ENCODE measurements at places on chromosomes 6 and 20.

- no peak for DNase-seq
Measured at GRCh38 chr20:35657271-35657670, 7.4 kb downstream of the CPNE1 start.

DNA sequence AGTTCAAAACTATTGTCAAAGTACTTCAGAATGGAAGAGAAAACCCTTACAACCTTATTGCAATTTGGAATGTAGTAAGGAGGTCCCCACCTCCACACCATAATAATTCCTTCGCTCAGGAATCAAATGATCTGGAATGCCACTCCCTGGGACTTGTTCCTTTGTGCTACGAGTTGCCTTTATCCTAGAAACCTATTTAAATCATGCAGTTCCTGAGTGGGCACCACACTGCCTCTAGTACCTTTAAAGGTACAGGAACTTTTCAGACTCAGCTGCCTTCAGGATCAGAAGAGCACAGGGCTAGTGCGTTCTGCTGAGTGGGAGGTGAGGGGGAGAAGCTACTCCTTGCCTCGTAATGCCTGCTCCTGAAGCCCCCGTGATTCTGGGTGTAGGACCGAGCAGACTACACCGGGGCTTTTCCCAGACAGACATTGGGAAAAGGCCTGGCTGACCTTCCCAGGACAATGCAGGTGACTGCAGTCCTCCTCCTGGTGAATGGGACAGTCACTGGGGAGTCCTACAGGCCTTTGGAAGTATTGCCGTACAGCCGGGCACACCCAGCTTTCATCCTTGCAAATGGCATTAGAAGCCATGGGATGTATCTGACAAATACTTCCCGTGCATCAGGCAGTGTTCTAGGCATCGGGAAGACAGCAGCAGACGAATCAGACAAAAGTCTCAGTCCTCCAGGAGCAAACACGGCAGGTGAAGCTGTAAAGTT, 11.8 kb upstream of the TUBB2B start:
- DNase-seq: no peak

- DNase-seq: no peak
Measured at GRCh38 chr20:44835661-44836221, 25.4 kb upstream of the RIMS4 start.

- DNase-seq: no peak
Measured at GRCh38 chr6:91213229-91213901, 626.5 kb upstream of the MAP3K7 start.

DNA sequence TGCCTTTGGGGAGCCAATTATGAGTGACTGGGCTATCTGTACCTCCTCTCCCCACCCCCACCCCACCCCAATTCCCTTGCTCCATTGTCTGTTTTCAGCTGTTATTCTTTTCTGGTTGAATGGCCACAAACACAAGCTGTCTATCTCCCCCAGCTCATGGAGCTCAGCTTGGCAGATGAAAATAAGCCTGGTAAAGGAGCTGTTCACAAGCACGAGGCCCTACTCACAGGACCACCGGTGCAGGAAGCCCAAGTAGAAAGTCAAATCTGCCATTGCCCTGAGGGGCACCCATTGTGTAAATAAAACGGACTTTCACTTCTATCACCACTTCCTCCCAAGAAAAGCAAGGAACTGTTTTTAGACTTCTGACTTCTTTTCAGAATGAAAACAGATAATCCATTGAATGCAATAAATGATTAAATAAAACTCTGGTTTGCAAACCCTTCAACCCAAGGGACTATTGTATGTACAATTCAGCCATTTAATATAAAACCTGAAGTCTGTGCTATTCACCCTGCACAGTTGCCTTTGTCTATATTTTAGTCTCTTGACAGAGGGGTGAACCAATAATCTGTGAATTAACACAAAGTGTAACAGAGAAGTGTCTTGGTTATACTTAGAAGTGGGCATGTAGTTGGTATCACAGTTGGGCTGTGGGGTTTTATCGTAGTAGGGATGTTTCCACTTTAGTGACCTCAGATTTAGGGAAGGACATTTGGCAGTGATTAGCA, 27.7 kb downstream of the RIPOR2 start:
- no peak for DNase-seq

DNA sequence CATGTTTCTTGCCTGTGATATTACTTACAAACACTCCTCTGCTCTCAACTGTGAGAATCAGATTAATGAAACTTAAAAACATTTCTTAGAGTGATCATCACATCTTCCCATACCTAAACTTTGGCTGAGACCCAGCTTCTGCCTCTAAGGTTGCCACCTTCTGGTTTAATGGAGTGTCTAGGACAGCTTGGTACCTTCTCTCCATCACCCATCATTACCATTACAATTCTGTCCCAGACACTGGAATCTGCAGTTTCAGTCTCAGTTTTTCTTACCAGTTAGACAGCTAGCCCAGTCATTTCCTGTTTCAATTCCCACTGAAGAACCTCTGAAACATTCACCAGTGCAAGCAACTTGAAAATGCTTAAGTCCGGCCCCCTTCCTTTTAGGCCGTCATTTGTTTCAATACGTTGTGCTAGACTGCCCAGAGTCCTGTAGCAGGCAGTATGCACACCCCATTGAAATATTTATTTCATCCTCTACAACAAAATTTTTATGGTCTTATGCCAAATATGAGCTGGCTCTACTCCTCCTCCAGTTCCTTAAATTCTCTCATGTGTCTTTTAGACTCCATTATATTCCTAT, 107.0 kb upstream of the FOXO3 start:
- no peak for DNase-seq

DNA sequence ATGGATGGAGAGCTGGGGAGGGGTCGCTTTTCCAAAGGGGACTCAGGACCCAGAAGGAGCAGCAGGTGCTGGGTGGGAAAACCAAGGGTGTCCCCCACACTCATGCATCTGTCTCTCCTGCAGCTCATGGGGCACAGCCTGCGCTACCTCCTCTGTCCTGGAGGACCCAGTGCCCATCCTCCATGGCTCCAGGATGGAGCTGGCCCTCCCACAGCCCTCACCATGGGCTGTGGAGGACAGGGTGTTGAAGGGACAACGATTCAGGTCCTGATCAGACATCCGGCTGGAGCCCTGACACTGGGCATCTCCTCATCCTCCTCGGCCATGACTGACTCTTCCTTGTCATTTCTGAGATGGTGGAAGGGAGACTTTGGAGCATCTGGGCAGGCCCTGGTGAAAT, 97.9 kb upstream of the SULF2 start:
- no peak for DNase-seq

DNA sequence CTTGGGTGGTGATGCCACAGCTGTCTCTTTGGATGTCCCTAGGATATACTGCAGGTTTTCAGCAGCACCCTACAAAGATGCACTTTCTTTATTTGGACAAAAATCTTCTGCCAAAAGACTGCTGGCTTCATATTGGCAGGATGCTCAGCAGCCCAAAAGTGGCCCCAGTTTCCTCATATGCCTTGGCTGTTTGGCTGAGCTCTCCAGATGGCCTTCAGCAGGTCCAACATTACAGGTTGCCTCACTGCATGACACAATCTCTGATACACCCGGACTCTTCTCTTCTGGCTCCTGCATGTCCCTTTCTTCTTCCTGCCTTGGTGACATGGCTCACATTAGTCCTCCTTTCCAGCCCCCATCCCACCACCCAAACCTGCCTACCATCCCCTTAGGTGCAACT, 323.7 kb upstream of the CDH4 start:
- DNase-seq: no peak

- no peak for DNase-seq
Measured at GRCh38 chr6:150227281-150227680, 84.4 kb downstream of the PPP1R14C start.

- no peak for DNase-seq
Measured at GRCh38 chr6:17885889-17886576, 101.4 kb downstream of the KIF13A start.

DNA sequence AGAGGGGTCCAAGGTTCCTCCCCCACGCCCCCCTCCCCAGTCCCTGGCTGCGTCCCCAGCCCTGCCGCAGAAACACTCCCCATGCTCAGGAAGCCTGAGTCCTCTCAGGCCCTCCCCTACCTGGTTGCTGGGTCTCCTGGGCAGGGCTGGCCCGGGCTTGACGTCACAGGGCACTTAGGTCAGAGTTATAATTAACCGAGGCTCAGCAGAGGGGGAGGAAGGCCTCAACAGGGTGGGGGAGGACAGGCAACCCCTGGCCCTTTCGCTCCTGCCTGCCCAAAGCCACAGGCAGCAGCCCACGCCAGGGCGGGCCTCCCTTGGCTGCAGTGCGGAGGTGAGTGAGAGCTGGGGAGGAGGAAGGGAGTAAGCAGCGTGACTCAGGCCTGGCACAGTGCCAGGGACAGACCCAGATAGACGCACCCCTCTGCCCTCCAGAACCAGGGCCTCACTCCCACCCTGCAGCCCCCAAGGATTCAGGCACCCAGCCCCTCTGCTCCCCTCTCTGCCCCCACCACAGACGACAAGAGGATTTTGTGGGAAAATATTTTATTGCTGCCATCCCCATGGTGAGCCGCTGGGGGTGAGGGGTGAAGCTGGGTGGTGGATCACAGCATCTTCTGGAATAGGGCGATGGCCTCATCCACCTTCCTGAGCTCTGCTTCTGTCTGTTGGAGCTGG, at the start of gene VWA7:
TSS of gene VWA7 (minus strand) at position 340 of the 678 bp plus-strand sequence. CDS start 549 bp downstream, outside the sequence.
- peak; percentile 73 for DNase-seq

DNA sequence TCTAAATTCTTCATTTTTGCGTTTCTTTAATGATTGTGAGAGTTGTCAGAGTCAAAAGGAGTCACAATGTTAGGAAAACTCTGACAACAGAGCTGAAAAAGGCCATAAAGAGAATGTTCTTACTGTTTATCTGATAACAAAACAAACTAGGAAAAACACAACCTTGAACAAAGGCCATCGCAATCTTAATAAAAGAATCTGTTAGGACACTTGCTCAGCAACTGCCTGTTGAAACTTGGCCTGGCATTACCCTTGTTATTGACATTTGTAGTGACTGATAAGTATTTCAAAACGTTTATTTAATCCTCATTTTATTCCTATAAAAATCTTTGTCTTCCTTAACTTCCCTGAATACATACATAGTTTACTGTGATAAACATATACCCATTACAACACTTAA, 15.7 kb downstream of the GSTA1 start:
- no peak for DNase-seq

DNA sequence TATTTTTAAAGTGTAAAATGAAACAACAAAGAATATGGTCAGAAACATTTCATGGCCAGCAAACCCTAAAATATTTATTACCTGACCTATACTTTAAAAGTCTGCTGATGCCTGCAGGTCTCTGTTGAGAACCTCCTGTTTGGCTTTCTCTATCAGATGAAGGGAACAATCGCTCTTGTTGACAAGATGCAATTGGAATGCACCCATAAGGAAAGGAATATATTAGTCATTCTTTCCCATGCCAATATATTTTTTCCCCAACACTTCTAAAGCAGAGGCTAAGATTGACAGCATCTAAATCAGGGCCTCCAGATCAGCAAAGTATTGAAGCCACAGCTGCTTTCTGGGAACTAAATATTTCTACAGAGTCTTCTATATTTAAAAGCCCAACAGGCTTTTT, 897.8 kb downstream of the EPHA7 start:
- no peak for DNase-seq

DNA sequence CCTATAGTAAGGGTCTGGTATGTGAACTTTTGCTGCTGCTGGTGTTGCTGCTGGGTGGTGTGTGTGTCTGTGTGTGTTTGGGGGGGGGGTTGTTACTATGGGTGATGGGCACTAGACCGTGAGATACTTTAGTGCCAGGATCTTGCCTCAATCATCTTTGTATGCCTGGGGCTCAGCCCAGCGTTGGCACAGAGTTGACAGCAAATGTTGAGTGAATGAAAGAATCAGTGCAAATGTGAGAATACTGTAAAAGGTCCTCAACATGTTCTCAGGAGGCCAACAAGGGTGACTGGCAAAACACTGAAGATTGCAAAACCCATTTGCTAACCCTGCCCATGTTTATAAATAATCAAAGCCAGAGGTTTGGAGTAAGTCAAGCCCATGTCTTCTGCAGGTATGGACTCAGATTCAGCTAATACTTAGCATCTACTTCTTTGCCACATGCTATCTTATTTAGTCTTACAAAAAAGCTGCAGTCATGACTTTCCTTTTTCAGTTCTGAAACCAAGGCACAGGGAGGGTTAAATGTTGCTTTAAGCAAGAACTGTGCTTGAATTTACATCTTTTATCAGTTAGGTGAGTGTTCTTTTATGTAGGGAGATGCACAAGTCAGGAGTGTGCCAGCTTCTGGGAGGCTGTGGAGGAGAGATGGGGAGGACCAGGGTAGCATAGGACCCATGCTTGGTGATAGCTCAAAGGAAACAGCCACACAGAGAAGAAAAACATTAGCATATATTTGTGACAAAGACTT, 125.3 kb upstream of the SPACA1 start:
- no peak for DNase-seq

GRCh38 chr6:167331565-167331964, 6.7 kb downstream of the TTLL2 start:
- DNase-seq: no peak

DNA sequence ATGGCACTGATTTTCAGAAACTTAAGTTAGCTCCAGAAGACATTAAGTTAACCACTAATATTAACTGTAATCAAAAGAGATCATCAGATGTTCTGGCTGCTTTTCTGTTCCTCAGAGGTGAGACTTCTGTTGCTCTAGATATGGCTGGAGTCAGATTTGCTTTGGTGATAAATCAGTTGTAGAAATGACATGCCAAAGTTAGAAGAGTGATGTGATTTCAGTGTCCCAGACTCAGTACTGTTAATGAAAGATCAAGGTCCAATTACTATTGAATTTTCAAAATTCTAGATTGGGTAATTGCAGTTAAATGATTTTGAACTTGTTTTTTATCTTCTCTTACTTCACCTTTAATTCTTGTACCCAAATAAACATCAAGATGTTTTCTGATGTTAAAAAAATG, 402.4 kb upstream of the SYNCRIP start:
- DNase-seq: no peak

- DNase-seq: no peak
Measured at GRCh38 chr20:46131396-46131795, 13.3 kb downstream of the CD40 start.

DNA sequence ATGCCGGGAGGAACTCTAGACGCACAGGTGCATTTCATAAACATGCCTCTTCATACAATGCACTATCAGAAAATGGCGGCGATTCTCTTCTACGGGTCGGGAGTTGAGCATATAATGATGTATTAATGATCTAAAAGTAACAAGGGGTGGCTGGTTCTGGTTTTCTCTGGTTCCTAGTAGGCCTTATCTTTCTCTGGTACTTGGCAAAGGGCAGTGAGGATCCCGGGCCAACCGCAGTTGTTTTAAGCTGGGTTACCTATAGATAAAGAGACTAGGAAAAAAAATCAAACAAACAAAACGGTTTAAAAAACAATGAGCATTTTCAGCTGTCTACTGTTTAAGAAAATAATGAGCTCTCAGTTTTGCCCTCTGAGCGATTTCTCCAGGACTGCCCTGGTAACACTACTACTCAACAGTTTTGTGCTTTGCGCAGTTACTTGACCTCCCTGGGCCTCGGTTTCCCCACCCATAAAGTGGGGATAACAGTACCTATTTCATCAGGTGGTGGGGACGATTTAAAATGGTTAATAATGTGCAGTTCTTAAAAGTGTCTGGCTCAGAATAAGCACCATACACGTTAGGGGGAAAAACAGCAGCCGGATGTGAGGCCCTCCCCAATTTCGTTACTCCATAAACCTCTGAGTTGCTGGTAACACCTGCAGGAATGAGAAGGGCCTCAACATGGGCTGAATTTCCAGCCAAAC, 1.3 kb upstream of the SIRT5 start:
- no peak for DNase-seq

GRCh38 chr6:90907931-90908655, 321.2 kb upstream of the MAP3K7 start:
- no peak for DNase-seq

- DNase-seq: no peak
Measured at GRCh38 chr6:5941188-5941587, 65.5 kb downstream of the NRN1 start.

All from NCI-H1436 (cell line).